SJSA1 (cell line): ENCODE measurements at places on chromosomes 7 and 10. TPM values are rescaled to one million over a fixed set of nuclear protein-coding genes. Genes with fewer than 3 reads are reported as not detected.

GRCh38 chr10:91210435-91210834 lies 10.0 kb upstream of the PCGF5 start:
- DNase-seq: no peak

- peak; percentile 56 for DNase-seq
Observed at GRCh38 chr7:80740778-80741545, 102.5 kb downstream of the CD36 start.

GRCh38 chr7:102897211-102897631 lies 15.6 kb upstream of the LRRC17 start:
- no peak for DNase-seq

- DNase-seq: no peak
Observed at GRCh38 chr10:16724509-16724908, 92.7 kb downstream of the RSU1 start.

Gene KLF14
- not detected in 2 replicates for total RNA-seq

DNA sequence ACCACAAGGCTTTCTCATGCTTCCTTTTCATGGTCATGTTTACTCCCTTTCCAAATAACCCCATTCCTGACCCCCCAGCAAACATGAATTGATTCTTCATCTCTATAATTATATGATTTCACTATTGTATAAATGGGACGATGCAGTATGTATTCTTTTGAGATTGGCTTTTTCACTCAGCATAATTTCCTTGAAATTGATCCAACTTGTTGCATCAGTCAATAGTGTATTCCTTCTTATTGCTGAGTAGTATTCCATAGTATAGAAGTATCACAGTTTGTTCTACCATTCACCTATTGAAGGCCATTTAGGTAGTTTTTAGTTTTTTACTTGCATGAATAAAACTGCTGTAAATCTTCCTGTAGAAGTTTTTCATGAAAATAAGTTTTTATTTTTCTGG lies 264.7 kb downstream of the BAMBI start:
- no peak for DNase-seq

DNA sequence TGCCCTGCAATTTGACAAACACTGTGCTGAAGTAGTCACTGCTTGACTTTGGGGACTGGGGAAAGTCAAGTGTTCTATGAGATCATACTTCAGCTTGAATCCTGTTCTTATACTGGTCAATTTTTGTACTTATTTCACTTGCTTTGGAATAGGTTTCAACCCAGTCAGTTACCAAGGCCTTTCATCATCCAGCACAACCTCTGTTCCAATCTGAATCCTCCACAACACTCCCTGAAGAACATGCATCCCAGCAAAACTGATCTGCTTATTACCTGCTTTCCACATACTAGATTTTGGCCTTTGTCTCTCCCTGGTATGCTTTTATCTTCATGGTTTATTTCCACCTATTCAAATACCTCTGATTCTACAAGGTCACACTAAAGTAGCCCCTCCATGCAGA lies 29.5 kb downstream of the DPY19L1 start:
- DNase-seq: no peak

DNA sequence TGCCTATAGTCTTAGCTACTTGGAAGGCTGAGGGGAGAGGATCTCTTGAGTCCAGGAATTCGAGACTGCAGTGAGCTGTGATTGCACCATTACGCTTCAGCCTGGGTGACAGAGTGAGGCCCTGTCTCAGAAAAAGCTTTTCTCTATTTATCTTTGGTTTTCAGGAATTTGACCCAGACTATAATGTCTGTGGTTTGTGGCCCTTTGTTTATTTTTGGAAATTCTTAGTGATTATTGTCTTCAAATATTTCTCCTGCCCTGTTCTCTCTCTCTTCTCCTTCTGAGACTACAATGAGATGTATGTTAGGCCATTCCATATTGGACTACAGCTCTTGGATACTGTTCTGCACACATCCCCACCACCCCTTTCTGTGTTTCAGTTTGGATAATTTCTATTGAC lies 4.7 kb downstream of the MUC12 start:
- DNase-seq: no peak

DNA sequence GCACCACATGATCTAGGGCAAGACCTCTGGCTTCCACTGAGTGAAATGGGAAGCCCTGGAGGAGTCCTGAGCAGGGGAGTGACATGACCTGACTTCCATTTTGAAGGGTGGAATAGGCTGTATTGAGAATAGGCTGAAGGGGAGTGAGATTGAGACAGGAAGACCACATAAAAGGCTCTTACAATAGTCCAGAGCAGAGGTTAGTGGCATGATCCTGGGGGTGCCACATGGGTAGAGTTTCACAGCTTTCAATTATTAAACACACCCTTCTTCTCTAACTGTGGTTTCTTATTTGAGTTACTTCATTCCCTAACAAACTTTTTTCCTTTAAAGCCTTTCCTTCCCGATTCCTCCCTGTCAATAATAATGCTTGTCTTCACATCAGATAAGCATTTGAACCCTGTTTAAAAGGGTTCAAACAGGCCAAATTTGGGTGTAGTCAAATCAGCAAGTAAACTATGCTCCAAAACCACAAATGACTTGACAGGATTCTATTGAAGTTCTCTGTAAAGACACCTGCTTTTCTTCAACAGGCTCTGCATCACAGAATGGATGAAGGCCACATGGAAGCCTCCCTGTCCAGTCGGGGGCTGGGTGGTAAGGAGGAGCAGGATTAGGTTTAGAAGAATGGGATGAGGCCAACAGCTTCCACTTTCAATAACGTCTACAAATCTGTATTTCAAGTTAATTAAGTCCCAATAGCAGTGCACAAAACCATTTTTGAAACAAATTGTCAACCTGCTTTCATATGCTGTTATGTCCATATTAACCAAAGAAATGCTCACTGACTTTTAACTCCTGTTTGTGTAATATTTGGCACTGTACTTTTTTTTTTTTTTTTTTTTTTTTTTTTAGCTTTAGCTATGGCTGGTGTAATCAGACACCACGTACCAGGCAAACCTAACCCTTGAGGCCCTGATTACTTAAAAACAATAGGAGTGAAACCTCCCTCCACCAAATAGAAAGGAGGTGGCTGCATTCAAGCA lies 131.9 kb downstream of the NRCAM start:
- DNase-seq: no peak
